Left forelimb (tissue), 1 donor: ENCODE measurements at places on chromosomes 1 and 21.

- no peak for DNase-seq
These were observed 62.5 kb downstream of the PRKAB2 start for GRCh38 chr1:147109762-147110161.

GRCh38 chr1:92354259-92354658 lies 55.4 kb downstream of the RPAP2 start:
- no peak for DNase-seq

- no peak for DNase-seq
These were observed 16.8 kb upstream of the CNTN2 start for GRCh38 chr1:205026181-205026580.

- no peak for DNase-seq
These were observed 63.8 kb downstream of the GON4L start for GRCh38 chr1:155793213-155793612.

- no peak for DNase-seq
These were observed 55.9 kb upstream of the SEC16B start for GRCh38 chr1:178025613-178026356.

GRCh38 chr1:151175041-151175741 lies 590 bp downstream of the TMOD4 start:
- DNase-seq = no peak

- DNase-seq = no peak
These were observed 823 bp downstream of the ENAH start for GRCh38 chr1:225651872-225652728.

GRCh38 chr1:17521946-17522612 lies 17.4 kb upstream of the ARHGEF10L start:
- no peak for DNase-seq

DNA sequence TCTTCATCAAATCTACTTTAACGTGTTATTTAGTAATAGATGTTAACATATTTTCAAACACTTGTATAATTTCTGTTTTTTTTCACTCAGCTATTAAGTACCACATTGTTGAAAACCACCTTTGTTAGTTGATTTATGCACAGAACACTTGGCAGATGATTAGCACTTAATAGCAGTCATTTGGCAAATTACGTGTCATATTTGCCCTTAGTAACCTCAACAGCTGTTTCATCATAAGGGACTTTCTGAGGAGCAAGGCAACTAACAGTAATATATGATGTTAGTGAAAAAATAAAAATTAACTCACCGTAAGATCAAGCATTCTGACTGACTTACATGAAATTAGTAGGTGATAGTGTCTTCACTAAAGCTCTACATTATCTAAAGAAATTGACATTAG lies 186.4 kb downstream of the HMCN1 start:
- DNase-seq = no peak

DNA sequence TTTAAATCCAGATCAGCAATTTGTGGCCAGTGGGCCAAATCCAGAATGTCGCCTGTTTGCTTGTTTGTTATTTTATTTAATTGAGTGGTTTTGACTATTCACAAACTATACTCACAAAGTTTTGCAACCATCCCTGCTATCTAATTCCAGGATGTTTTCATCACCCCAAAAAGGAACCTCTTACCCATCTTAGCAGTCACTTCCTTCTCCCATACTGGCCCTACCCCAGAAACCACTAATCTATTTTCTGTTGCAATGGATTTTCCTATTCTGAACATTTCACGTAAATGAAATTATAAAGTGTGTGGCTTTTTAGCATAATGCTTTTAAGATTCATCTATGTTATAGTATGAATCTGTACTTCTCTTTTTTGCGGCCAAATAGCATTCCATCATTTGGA lies 41.3 kb downstream of the WDTC1 start:
- DNase-seq = no peak

GRCh38 chr1:72009173-72010093 lies 272.9 kb downstream of the NEGR1 start:
- no peak for DNase-seq

DNA sequence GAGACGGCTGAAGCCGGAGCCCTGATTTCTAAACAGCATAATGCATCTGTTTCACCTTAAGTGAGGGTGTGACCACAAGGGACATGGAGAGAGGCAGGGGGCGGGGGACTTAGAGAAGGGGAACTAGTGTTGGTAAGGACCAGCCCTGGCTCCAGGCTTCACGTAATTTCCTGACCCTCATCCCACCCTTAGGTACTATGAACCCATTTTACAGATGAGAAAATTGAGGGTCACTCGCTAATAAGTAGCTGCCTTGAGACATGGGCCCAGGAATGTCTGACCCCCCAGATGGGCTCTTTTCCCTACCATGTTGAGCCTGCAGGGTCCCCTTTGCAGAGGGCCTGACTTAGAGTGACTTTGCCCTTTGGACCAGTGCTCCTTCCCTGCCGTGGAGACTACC lies 4.7 kb downstream of the EPHA8 start:
- DNase-seq = no peak

GRCh38 chr1:109516872-109517271 lies 7.3 kb upstream of the AMIGO1 start:
- DNase-seq = no peak

- DNase-seq = no peak
These were observed 8.7 kb upstream of the TDRD10 start for GRCh38 chr1:154493276-154493675.

DNA sequence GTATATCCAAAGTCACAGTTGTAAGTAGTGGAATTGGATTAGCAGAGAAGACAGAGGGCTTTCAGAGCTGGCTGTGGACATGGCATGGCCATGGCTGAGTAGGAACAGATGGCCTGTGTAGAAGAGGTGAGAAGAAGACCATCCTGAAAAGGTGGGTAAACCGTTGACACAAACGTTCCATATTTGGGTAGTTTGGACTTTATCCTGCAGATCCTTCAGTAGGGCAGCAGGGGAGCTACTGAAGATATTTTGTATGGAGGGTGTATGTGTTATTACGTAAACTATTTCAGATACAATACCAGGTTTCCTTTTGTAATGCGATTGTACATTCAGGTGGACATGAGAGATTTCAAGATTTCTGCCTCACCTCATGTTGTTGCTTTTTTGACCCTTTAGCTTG lies 1.6 kb downstream of the UTP11 start:
- DNase-seq = no peak

- no peak for DNase-seq
These were observed 987.9 kb downstream of the PLA2G4A start for GRCh38 chr1:187816646-187817045.

DNA sequence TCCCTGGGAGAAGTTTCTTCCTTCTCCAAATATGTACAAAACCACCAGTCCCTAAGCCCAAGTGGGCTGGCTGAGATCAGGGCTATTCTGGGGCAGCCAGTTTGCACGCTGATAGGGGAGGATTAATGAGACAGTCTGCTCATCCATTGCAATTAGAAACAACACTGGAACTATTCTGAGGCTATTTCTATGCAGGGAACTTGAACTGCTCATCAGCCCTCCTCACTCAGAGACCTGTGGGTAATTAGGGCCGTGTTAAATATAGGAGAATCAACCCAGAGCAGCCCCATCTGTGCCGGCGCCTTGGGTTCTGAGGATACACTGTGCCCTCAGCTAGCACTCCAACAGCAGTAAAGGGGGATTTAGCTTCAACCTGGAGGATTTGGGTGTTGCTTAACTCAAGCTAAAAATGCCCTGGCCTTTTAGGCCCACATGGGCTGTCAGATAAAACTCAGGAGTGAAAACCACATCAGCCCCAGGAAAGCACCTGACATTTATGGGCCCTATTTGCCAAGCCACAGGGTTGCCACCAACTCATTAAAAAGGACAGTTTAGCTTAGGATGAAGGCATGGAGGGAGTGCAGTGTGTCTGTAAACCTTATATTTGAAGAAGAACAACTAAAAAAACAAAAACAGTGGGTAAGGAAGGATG lies 53.9 kb downstream of the DUSP10 start:
- no peak for DNase-seq

DNA sequence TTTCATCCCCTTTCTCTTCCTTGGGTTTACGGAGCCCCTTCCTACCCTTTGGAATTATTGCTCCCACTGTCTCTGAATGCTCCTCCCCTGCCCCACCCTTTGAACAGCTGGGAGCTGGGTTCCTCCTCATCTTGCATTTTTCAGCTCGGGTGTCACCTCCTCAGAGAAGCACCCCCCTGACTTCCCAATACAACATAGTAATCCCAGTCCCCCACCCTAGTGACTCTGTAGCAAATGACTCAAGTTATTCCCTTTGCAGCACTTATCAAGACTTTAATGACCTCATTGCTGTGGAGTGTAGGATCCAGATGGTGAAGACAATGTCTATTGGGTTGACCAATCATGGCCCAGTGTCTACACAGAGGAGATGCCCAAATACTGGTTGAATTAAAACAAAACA lies 8.9 kb upstream of the VWA5B1 start:
- no peak for DNase-seq

DNA sequence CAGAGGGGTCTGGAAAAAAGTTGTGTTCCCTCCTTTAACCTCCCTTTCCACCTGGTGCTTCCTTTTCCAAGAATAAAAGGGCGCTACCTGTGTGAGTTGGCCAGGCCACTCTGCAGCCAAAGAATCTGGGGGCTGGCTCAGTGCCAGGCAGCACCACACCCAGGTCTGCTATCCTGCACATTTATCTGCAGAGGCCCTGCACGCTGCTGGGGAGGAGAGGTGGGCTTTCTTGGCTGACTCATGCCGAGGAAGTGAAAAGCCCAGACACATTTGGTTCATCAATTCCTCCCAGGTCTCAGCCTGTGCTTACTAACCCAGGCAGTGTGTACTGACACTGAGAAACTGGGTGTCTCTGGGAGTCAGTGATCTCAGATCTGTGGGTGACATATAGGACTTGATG lies 79.8 kb upstream of the F3 start:
- DNase-seq = no peak

- no peak for DNase-seq
These were observed 328.1 kb upstream of the LYPLAL1 start for GRCh38 chr1:218845589-218845988.

DNA sequence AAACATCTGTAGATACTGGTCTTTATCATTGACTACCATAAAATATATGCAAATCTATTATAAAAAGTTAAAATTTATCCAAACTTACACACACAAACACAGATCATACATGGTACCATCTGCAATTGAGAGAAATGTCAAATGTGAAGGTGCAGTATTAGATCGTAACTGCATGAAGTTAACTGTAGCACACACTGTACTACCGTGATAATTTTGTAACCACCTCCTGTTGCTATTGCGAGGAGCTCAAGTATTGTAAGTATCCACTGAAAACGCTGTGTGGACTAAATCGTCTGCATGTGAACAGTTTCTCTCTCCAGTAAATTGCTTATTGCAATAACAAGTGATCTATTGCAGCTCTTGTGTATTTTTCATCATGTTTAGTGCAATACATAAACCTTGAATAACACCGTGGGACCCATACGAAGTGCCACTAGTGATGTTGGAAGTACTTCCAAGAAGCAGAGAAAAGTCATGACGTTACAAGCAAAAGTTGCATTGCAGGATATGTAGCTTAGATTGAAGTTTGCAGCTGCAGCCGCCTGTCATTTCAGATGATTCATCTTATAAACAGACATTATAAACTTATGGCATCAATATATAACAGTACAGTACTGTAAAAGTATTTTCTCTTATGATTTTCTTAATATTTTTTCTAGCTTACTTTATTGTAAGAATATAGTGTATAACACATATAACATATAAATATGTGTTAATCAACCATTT lies 172.9 kb downstream of the SDCCAG8 start:
- DNase-seq = no peak

DNA sequence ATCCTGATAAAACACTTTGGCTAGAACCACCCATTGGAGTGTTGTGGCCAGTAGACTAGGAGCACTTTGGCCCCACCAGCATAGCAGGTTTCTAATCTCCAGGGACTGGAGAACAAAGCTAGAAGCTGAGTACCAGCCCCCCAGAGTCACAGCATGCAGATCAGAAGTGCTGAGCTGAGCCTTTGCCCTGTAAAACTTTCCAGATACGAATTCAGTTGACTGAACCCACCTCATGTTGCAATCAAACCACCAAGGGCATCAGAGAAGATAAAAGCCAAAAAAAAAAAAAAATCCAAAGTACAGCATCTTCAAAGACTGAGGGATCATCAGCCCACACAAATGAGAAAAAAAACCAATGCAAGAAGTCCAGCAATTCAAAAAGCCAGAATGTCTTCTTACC lies 8.7 kb upstream of the CD53 start:
- DNase-seq = no peak

DNA sequence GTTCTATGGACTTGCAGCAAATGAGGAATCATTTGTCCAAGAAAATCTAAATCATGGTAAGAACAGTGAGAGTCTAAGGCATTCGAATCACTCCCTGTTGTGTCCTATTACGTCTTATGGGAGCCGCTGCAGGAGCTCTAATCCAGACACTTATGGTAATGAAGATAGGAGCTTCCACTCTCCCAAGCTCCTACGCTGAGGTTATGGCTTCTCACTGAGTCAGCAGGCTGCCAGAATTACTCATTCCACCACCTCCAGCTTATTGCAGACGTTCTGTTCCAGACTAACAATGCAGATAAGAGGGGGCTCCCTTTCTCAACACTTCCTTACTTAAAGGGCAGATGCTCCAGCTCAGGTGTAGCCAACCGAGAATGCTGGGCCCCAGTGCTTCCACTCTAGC lies 212.6 kb downstream of the GREM2 start:
- DNase-seq = no peak

DNA sequence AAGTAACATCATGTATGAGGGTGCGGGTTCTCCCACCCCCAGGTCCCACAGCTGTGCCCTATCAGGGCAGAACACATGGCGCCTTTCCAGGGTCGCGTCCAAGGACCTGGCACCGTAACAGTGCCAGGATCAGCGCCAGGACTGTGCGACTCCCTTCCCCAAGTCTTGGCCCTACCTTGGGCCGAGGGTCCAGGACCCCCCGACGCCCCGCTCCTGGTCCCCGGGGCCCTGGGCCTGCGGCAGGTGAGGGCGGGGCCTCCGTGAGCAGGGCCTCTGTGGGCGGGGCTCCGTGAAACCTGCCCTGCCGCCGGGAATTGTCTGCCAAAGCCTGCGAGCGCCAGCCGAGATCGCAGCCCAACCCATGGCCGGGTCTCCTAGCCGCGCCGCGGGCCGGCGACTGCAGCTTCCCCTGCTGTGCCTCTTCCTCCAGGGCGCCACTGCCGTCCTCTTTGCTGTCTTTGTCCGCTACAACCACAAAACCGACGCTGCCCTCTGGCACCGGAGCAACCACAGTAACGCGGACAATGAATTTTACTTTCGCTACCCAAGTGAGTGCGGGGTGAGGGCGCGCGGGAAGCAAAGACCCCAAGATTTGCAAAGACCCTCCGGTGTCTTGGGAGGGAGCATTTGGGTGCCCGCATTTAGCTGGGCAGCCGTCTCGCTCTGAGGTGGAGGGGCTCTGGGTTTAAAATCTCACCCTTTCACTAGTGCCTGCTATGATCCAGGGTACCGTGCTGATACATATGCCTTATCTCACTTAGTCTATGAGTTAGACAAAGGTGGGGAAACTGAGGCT lies at the start of gene RHBG:
Gene RHBG (plus strand): TSS at position 323 of the 796 bp plus-strand sequence. CDS start 39 bp downstream, at position 362.
- no peak for DNase-seq
